ENCODE measurements at places on chromosomes 6 and 20.

DNA sequence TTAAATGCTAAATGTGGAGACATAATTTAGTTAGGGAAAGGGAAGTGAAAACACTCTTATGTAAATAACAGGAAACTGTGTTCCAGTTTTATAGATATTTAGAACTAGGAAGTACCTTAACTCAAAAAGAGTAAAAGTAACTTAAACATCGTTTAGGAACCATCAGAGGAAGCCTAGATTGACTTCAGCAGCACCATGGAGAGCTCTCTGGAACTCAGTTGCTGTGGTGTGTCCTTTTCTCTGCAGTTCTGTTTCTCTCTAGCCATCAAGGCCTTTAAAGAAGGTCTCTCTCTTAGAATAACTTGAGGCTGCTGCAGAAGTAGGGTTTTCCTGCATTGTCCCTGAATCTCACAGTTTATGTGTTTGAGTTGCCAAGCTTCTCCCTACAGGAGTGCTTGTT is 26.9 kb downstream of the CLVS2 start:
- DNase-seq: peak; percentile 4

DNA sequence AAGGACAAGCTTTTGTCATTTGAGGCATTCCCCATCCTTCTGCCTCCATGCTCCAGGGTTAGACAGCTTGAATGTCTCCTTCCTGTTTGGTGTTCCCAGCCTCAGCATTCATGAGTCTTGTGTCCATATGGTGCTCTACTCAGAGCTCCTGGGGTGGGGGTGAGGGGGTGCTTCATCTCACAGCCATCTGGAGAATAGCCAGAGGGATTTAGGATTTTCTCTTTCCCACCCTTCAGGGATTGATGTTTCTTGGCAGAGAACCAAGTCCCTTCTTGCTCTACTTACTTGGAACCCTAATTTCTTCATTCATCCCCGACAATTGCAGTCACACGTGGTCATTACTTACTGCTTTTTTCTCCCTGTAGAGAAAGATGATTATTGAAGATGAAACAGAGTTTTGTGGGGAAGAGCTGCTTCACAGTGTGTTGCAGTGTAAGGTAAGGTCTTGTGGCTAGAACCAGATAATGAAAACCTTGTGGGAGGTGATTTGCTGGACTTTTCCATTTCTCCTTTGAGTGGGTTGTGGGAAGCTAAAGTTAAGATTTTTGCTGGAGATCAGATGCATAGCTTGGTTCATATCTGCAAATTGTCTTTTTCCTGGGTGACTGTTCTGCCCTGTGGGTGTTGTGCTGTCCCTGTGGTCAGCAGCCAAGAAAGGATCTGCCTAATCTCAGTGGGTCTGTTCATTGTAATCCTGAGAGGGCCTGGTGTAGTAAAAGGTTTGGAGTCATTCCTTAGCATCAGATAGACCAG is 18.6 kb downstream of the CMTR1 start:
- no peak for DNase-seq

DNA sequence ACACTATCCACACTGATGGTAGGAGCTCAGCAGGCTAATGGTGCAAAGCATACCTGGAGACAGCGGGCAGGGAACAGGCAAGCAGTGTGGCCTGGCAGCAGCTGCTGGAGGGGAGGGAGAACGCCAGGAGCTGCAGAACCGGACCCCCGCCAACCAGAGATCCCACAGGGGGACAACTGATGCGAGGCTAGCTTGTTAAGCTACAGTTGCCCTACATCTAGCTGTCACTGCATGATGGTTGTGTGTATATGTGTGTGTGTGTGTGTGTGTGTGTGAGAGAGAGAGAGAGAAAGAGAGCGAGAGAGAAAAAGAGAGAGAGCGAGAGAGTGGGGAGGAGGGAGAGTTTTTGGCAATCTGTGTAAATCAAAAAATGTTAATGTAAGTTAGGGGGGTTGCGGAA is 69.7 kb upstream of the NHSL1 start:
- no peak for DNase-seq

DNA sequence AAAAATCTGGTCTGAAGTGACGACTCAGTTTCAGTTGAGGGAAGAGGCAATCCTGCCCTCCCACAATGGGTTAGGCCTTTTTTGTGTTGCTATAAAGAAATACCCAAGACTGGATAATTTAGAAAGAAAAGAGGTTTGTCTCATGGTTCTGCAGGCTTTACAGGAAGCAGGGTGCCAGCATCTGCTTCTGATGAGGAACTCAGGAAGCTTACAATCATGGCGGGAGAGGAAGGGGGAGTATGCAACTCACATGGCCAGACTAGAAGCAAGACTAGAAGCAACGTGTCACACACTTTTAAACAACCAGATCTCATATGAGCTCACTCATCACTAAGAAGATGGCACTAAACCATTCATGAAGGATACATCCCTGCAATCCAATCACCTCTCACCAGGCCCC is 529.3 kb downstream of the KIF16B start:
- no peak for DNase-seq

- no peak for DNase-seq
Observed at GRCh38 chr20:24935140-24935539, 13.9 kb upstream of the CST7 start.

- peak; percentile 61 for DNase-seq
Observed at GRCh38 chr20:46568570-46569129, 18.2 kb upstream of the OCSTAMP start.

DNA sequence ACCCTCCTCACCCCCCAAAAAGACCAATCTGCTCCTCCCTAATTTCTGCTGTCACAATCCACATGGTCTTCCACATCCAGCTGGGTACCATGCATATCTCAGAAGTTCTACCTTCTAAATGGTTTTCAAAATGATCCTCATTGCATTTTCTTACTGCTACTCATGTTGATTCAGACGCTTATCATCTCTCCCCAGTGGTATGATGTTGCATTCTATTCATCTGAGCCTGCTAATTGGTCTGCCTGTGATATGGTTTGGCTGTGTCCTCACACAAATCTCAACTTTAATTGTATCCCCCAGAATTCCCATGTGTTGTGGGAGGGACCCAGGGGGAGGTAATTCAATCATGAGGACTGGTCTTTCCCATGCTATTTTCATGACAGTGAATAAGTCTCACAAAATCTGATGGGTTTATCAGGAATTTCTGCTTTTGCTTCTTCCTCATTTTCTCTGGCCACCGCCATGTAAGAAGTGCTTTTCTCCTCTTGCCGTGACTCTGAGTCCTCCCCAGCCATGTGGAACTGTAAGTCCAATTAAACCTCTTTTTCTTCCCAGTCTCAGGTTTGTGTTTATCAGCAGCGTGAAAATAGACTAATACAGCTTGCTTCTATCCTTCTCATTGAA is 41.4 kb upstream of the CLIC5 start:
- no peak for DNase-seq

GRCh38 chr6:29628419-29629281 is 4.3 kb downstream of the GABBR1 start:
- no peak for DNase-seq

DNA sequence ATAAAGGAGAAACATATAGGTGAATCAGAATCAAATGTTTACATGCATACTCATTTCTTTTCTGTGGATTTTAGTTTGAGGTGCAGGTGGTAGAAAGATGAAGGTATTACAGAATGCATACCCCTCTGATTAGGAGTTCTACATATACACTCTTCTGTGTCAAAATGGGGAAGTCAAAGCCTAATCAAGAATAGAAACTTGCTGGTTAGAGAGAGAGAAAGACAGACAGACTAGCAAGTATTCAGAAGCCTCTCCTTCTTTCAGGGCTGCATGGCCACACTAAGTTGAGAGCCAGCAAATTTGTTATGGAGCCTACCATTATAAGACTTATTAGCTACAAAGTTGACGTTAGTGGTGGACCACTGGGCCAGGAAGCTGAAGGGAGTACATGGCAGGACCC is 358.3 kb upstream of the EYS start:
- no peak for DNase-seq

DNA sequence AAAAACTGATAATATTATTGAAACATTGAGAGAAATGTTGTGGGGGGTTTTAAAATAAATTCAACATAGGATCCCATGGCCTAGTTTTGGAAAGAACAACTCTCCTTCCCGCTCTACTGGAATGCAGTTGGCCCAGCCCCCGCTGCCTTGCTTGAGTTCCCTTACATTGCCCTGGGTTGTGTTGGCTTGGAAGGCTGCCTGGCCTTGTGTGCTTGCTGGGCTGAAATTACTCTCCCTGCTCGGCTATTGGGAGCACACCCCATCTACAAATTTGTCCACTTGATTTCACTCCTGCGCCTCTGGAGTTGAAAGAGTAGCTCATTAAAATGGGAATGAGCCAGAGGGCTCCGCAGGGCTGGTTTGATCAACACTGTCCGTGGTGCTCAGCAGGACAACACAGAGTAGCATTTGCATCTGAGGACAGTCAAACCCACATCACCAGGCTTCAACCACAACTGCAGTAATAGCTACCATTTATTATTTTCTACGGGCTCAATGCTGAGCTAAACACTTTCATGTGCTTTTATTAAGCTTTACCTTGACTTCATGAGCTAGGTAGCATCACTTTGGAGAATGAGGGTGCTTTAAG is 35.2 kb downstream of the DOK5 start:
- no peak for DNase-seq

DNA sequence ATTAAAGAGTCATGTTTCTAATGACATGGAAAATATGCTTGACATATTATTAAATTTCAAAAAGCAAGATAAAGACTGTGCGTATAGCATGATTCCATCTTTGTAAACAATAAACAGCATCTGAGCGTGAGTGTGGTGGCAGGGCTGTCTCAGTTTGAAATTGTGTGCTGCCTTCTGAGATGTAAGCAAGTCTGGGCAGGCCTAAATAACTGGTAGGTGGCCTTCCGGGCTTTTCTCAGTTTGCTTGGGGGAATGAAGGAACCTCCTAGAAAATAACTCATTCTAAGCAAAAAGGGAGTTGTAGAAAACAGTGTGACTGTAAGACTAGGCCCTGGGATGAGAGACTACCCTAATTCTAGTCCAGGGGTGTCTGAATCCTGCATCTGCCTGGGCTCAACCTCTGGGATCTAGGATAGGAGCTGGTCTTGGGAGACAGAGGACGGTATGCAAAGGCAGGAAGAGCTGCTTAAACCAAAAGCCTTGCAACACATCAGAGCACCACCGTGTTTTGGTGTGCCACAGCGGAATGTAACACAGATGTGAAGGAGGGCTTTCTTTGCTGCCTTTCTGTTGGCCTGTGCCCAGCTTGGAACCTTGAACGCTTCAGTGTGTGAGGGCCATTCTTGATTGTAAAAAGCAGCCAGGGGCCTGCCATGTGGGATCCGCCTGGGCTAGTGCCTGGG is 63.5 kb upstream of the L3MBTL3 start:
- no peak for DNase-seq

- DNase-seq: no peak
Observed at GRCh38 chr6:159609652-159610178, 83.3 kb downstream of the SOD2 start.

DNA sequence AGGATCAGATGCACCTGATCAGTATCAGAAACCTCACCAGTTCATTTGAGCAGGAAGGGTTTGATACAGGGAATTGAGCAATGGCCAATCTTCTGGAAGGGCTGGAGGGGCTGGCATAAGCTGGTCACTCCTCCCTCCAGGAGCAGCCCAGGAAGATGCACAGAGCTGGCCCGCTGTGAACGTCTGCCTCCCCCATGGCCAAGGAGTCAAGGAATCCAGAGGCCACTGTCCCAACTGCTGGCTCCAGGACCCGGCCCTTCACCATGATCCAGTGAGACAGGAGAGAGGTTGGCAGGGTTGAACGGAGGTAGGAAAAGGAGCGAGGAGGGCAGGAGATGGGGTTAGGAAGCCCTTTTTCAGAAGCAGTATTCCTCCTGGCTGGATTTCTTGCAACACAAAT is 113.9 kb upstream of the CST7 start:
- no peak for DNase-seq

- DNase-seq: no peak
Observed at GRCh38 chr6:61959196-61959595, 326.8 kb downstream of the KHDRBS2 start.

DNA sequence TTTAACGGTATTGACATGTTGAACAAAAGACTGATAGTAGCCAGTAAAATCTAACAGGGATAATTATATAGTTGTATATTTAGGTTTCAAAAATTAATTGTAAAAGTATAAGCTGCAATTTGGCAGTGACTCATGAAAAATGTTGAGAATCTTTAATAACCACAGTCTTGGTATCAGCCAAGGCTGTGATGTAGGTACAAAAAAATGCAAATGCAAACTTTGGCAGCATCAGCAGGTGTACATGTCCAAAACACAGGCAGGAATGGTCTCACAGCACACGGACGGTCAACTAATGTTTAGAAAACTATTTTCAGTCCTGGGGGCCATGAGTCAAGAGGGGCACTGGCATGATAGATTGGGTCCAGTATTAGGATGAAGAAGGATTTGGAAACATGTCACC is 58.5 kb upstream of the BEND3 start:
- no peak for DNase-seq

DNA sequence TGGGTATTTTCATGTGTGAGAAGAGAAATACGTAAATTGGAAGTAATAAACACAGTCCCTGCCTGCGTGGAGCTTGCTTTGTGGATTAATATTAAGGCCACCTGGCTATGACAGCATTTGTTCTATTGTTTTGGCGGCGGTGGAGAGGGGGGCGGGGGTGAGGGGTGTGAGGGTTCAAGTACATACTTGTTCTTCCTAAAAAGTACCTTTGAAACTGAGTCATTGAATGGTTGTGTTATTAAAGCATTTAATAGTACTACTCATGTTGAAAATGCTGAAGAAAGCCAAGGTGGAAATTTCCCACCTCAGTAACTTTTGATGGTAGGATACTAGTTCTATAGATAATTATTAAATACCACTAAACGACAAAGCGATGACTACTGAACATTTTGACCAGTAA is 95.0 kb downstream of the FOXC1 start:
- DNase-seq: no peak

DNA sequence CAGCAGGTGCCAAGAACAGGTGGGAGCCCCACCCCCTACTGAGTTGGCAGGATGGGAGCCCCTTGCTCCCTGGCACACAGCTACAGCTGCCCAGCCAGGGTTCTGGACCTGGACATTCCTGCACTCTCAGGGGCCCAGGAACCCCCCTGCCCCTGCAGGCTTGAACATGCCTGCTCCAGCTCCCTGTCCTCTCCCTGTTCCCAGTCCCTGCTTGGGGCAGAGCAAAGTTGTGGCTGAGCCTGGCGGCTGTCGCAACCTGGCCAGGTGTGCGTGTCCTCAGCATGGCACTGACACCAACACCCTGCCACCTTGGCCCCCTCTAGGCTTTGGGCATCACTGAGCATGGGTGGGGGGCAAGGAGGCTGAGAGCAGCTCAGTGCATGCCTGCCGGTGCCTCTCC is 491.2 kb upstream of the NOX3 start:
- DNase-seq: no peak

GRCh38 chr6:111559188-111560097 is 46.2 kb downstream of the TRAF3IP2 start:
- no peak for DNase-seq

Data from HT-29 (cell line).